ENCODE measurements at places on chromosomes 1 and 21. TPM values are rescaled to one million over a fixed set of nuclear protein-coding genes. Genes with fewer than 3 reads are reported as not detected.

The FNDC5 gene
- total RNA-seq = 4.6 TPM

The AMIGO1 gene
- 1.9 TPM for total RNA-seq

The PBXIP1 gene
- 115 TPM for total RNA-seq

The LRRC39 gene
- total RNA-seq = 0.16 TPM

The PEAR1 gene
- 0.09 TPM for total RNA-seq

The OR2T35 gene
- not detected for total RNA-seq

The CR1L gene
- total RNA-seq = not detected

The ADORA1 gene
- total RNA-seq = 24.5 TPM

The RAB3B gene
- 9.6 TPM for total RNA-seq

The BCAR3 gene
- total RNA-seq = 24.9 TPM

The TFF2 gene
- total RNA-seq = not detected

The CD1C gene
- total RNA-seq = not detected

The SHE gene
- under 0.01 TPM for total RNA-seq

The C1orf167 gene
- 0.63 TPM for total RNA-seq

The OR10J1 gene
- not detected for total RNA-seq

The SPRR2A gene
- not detected for total RNA-seq

The ATP1A4 gene
- total RNA-seq = not detected

The TEX38 gene
- not detected for total RNA-seq

The LIPI gene
- not detected for total RNA-seq

The KIF17 gene
- total RNA-seq = 0.32 TPM

The NPL gene
- total RNA-seq = 3.0 TPM

The PIK3R3 gene
- 4.7 TPM for total RNA-seq

The ZSWIM5 gene
- total RNA-seq = 0.32 TPM

Measured in bronchial smooth muscle cell (primary cell).